ENCODE measurements at places on chromosomes 3 and 15.

DNA sequence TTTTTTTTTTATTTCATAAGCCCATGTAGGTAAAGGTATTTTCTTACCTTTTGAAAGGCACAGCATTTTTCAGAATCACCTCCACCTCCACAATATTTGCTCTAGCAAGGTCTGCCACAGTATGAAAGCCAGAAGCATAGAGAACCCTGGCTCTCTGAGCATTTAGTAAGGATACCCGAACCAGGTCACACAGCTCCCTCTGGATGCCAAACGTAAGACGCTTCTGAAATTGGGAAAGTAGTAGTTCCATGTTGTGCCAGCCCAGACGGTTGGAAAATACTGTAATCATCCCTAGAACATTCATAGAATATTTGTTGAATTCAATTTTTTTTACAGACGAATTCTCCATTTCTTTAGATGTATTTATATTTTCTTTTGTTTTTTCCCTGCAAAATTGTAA is 52.4 kb downstream of the POLQ start:
- DNase-seq = no peak

DNA sequence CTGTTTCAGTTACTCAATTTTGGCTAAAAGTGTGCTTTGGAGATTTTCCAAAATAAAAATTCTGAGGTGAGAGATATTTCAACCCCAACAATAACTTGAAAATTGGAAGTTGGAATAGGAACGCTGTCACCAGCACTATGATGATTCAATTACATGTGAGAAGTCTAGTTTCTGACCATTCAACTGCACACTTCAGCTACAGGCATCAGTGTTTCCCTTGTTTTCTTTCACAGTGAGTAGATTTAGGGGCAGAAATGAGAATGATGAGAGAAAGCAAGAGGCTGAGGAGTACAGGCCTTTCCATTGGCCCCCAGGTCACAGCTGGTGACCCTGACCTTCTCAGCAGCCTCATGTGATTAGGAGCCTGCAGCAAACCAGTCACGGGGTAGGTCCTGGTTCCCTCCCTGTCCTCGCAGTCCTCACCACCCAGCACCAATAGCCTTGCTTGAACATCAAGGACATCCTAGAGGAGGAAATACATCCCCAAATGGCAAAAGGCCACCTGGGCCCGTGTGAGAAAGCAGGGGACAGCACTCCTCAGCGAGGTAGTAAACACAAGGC is 10.0 kb upstream of the FILIP1L start:
- no peak for DNase-seq

DNA sequence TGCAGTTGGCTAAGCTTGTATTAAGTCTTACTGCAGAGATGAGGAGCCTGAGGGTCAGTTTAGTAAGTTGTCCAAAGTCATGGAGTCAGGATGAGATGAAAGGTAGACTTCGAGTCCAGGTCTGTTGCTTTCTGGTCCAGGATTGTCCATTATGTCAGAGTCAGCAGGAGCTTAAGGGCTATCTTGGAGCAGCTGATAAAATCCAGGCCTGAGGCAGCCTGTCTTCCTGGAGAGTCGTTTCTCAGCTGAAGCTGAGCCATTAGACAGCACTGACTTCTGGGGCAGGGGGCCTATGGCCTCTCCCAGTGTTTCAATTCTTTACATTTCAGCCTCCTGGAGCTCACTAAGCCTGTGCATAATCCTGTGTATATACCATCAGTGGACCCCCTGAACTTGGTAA is 219.5 kb upstream of the GAP43 start:
- no peak for DNase-seq

DNA sequence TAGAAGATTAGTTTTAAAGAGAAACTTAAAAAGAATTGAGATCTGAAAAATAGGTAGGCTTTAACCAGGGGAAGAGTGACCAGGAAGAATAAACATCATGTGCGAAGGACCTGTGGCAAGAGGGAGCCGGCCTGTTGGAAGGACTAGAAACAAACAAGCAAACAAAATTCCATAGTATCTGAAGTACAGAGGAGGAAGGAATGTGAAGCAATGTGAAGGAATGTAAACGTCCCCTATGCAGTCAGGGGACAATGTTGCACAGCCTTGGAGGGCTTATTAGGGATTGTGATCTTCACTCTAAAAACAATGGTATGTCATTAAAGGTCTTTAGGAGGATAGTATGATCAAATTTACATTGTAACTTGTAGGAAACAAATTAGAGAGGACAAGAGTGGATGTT is 84.4 kb upstream of the PLCL2 start:
- DNase-seq = no peak

GRCh38 chr15:85029221-85029620 is 47.6 kb downstream of the PDE8A start:
- no peak for DNase-seq

- DNase-seq = no peak
These were observed 3.4 kb upstream of the SAMD7 start for GRCh38 chr3:169907944-169908343.

- DNase-seq = no peak
These were observed 59.7 kb upstream of the CCDC50 start for GRCh38 chr3:191269289-191270085.

DNA sequence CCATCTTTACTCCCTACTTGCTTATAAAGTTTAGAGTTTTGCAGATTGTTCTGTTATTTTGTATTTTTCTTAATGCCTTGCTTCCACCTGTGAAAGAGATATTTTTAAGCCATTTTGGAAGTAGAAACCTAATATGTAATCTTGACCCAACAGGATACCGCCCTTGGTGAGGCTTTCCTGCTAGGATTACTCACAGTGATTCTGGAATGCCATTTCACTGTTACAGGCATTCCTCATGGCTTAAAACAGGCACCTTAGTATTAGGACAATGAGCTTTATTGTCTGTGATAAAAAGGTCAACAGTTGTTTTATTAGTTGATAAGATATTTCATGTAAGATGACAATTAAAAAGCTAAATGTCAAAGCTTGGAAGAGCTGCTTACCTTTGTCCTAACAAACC is 58.2 kb downstream of the PHLDB2 start:
- no peak for DNase-seq

- DNase-seq = no peak
These were observed 151.4 kb downstream of the POLR2M start for GRCh38 chr15:57857871-57858270.

GRCh38 chr3:9439331-9439730 is 41.9 kb downstream of the SETD5 start:
- no peak for DNase-seq

DNA sequence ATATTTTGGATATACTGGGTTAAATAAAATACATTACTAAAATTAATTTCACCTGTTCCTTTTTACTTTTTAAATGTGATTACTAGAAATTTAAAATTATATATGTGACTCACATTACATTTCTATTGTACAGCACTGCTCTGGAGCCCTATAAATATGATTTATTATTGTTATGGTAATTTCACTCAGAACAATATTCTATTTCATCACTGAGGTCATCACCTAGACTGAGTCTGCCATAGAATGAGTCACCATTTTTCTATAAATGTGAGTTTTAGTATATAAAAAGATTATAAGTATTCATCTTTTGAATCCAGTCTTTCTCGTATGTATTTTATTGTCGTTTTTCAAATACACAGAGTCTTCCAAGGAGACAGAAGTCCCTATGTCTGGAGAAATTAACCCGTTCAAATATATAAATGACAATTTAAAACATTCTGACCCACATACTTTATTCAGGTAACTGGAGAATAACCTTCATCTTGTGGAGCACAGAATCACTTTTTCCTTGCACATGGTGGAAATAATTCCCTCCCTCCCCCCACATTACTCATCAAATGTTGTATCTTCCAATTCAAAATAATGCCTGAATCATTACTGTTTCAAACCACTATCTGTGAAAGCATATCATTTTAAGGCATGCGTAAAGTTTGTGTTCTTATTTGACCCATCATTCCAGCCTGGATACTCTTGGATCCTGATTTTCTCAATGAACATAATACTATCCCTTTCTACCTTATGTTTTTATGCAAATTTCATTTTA is 30.0 kb downstream of the CHST14 start:
- DNase-seq = no peak

- no peak for DNase-seq
These were observed 233.9 kb upstream of the CADM2 start for GRCh38 chr3:84724877-84725276.

DNA sequence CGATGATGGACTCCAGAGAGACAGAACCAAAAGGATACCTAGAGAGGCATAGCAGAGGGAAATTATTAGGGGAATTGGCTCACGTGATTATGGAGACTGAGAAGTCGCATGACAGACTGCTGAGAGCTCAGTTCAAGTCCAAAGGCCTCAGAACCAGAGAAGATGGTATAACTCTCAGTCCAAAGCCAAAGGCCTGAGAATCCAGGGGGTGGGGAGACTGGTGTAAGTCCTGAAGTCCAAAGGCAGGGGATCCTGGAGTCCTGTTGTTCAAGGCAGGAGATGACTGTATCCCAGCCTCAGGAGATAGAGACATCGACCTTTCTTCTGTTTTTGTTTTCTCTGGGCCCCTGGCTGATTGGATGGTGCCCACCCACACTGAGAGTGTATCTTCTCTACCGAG is 1.2 kb upstream of the KLHL6 start:
- DNase-seq = no peak

- no peak for DNase-seq
These were observed 92.8 kb upstream of the BCL6 start for GRCh38 chr3:187838016-187838540.

DNA sequence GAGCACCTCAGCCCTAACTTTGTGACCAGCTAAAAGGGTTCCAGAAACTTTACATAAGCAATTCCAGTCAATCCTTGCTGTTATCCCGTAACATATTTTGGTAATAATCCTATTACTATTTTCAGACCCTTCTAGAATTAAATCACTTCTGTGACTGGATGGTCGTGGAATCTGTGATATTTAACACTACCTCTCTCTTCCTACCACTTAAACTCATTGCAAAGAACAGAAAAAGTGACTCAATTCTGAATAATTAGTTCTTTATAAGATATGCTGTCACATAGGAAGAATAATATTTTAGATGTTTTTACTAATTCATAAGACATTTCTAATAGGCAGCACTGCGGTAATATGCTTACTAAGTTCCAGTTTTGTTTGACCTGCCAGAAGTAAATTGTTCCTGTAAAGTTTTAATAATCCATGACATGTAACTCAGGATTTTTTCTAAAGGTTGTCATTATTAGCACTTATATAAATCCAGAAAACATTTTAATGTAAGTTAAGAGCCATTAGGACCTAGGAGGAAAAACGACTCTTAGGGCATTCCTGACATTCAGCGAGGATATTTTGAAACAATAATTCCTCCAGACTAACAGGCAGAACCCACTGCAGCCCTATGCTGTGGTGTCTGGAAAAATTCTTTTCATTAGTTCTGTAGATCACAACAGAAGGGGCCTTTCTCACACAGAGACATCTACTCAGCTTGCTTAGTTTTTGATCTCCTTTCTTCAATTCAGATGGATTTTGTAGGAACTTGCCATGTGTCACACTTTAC is 113.3 kb upstream of the MBNL1 start:
- no peak for DNase-seq

GRCh38 chr3:99313485-99313884 is 324.9 kb upstream of the COL8A1 start:
- DNase-seq = no peak

DNA sequence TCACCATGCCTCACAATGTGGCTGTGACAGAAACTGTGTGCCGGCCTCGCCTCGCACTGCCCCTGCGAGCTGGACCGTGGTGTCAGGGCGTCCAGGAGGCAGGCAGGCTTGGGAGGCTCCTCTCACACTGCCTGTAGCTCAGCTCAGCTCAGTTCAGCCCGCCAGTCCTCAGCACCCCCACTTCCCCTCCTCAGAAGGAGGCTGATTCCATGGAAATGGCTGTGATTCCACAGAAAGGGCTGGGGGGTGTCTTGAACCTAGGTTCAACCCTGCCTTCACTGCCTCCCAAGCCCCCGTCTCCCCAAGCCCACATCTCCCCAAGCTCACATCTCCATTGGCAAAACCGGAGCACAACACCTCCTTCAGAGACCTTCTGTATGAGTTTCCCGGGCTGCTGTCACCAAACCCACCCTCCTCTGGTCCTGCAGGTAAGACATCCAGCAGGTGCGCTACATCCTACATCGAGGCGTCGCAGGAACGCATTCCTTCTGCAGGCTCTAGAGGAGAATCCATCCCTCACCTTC is 94.0 kb downstream of the OCA2 start:
- DNase-seq = no peak

DNA sequence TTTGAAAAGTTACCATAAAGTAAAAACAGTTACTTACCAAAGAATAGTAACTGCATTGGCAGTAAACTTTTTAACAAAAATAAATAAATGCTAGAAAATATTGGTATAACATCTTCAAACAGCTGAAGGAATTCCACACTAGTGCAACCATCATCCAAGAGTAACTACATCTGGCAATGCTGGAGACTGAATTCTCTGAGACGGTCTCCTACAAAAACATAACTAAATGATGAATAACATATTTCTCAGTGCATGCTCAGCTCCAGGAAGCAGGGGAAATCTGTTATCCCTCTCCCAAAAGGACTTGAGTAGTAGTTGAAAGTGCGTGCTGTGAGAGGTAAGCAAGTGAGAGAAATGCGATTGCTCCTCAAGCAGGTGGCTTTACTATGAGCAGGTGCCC is 526.8 kb upstream of the CCDC54 start:
- DNase-seq = no peak

DNA sequence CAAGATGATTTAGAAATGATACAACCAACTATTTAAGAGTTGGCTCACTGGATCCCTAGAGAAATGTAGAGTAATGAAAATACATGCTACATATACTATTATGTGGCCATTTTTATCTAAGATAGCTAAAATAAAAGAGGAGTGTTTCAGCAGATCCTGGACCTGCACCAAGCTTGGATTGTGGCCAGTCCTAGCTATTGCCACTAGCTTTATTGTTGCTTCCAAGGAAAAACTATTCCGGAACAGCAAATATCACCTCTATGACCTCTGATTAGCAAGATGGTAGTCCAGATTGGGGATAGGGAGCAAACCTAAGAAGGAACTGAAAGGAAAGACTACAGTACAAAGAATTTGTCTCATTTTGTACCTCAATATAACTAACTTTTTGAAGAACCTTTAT is 63.7 kb upstream of the NDN start:
- DNase-seq = no peak

DNA sequence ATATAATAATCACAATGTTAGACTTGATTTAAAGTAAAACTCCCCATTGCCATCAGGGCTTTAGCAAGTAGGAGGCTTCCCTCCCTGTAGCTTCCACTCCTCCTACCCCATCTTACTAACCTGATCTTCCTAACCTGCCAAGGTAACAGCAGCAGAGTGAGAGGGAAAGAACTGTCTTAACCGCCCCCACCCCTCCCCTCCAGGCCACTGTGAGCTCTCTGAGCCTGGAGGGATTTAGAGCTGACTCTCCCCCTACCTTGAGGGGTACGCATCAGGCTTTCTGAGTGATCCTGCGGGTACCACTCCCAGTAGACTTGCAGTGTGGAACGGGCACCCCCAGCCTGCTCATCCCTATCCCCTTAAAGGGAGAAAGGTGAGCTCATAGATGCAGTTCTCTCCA is 11.4 kb upstream of the PRSS50 start:
- no peak for DNase-seq

GRCh38 chr3:31106912-31107311 is 212.5 kb upstream of the GADL1 start:
- no peak for DNase-seq

DNA sequence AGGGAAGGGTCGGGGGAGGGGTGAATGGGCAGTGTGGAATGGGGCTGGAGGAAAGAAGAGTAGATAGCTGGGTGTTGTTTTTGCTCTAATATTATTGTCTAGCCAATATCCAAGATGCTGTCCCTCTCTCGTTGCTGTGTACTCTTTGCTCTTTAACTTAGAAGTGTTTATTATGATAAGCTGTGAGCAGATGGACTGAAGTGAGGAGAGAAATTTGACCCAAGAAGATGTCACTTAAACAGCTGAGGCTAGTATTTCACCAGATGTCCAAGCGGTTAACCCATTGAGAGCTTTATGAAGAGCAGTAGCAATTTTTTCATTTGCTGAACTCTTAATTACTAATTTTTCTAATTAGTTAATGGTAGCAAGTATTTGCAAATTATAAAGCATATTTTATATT is 212.2 kb upstream of the TP63 start:
- DNase-seq = no peak
